ENCODE measurements at places on chromosomes 2 and 18. TPM values are rescaled to one million over a fixed set of nuclear protein-coding genes. Genes with fewer than 3 reads are reported as not detected.

The CIDEA gene
- total RNA-seq: not detected

The LYPD1 gene
- not detected for total RNA-seq

The MAP2 gene
- not detected for total RNA-seq

The RBM44 gene
- 0.34 TPM for total RNA-seq

The RUFY4 gene
- not detected for total RNA-seq

The GPR45 gene
- not detected for total RNA-seq

The HRH4 gene
- not detected for total RNA-seq

The CNGA3 gene
- not detected for total RNA-seq

The SLC19A3 gene
- total RNA-seq: not detected

The DAPL1 gene
- not detected for total RNA-seq

The CEP68 gene
- total RNA-seq: 4.1 TPM

The MAT2A gene
- 396 TPM for total RNA-seq

The HOXD9 gene
- not detected for total RNA-seq

The C2orf80 gene
- not detected for total RNA-seq

The EMX1 gene
- total RNA-seq: not detected

The UGT1A8 gene
- total RNA-seq: not detected

The MTHFD2 gene
- total RNA-seq: 463 TPM

The CHMP3 gene
- 50.9 TPM for total RNA-seq

The GPR39 gene
- not detected for total RNA-seq

The SGPP2 gene
- total RNA-seq: 5.6 TPM
